ENCODE measurements at places on chromosomes 3 and 15. TPM values are rescaled to one million over a fixed set of nuclear protein-coding genes. Genes with fewer than 3 reads are reported as not detected.

GRCh38 chr3:76917436-76917835 lies 122.5 kb upstream of the ROBO2 start:
- no peak for DNase-seq
- H3K4me3 ChIP-seq: no peak overlapping the region
- no peaks in the 10 kb centered on the region for H3K36me3 ChIP-seq

DNA sequence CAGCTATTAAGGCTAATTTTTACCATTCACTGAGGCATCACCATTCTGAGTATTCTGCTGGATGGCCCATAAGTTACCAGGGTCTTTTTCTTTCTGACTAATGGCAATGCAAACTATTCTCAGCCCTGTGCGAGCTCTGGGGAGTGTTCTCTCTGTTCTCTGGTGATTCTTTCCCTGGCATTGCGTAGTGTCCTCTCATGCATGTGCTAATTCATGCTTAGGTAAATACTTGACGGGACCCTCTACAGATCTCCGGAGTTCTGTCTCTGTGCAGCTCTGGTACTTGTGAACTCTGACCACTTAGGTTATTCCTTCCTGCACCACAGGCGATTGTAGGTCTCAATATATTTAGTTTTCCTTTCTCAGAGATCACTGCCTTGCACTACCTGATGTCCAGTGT lies 34.8 kb downstream of the UBE2E1 start:
- no peak for DNase-seq
- no peaks in the 10 kb centered on the region for H3K27me3 ChIP-seq
- H3K36me3 ChIP-seq: no peaks in the 10 kb centered on the region
- H3K4me1 ChIP-seq: no peaks in the 10 kb centered on the region
- H3K4me3 ChIP-seq: no peak overlapping the region

- H3K4me3 ChIP-seq: no peak overlapping the region
- H3K36me3 ChIP-seq: no peaks in the 10 kb centered on the region
- DNase-seq: no peak
- no peaks in the 10 kb centered on the region for H3K4me1 ChIP-seq
- no peak overlapping the region for H3K27ac ChIP-seq
Observed at GRCh38 chr15:83746231-83746630, 92.3 kb downstream of the ADAMTSL3 start.

- DNase-seq: no peak
- H3K27ac ChIP-seq: no peak overlapping the region
- H3K36me3 ChIP-seq: no peaks in the 10 kb centered on the region
- no peak overlapping the region for H3K4me3 ChIP-seq
Observed at GRCh38 chr3:133089906-133090485, 51.8 kb downstream of the TMEM108 start.

DNA sequence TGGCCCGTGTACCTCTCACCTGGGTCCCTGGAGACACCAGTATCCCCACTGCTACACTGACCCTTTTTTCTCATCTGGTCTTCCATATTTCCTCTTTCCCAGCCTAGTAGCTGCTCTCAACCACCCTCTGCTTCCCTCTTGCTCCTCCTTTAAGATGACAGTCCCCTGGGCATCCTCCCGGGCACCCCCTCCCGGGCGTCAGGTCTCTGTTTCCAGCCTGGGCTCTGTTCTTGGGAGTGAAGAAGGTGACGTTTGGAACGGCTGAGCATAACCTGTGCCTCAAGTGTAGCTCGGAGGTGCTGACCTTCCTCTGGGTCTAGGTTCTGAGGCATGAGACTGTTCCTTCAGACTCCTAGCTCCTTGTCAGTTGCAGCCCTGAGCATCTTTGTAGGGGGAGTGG lies 101.2 kb downstream of the VGLL4 start:
- no peak for DNase-seq
- H3K4me3 ChIP-seq: no peak overlapping the region
- H3K27me3 ChIP-seq: no peaks in the 10 kb centered on the region
- H3K27ac ChIP-seq: peak overlapping the region; percentile 73

GRCh38 chr3:84978843-84979242 lies 20.1 kb downstream of the CADM2 start:
- H3K36me3 ChIP-seq: no peaks in the 10 kb centered on the region
- H3K27me3 ChIP-seq: no peaks in the 10 kb centered on the region
- no peak overlapping the region for H3K27ac ChIP-seq

- DNase-seq: no peak
- H3K36me3 ChIP-seq: no peaks in the 10 kb centered on the region
- no peak overlapping the region for H3K4me3 ChIP-seq
- H3K4me1 ChIP-seq: no peaks in the 10 kb centered on the region
Observed at GRCh38 chr3:115646027-115646690, 22.8 kb downstream of the GAP43 start.

The PEX11A gene
- total RNA-seq: 42.3 TPM
